ENCODE measurements at places on chromosomes 1 and 21.

DNA sequence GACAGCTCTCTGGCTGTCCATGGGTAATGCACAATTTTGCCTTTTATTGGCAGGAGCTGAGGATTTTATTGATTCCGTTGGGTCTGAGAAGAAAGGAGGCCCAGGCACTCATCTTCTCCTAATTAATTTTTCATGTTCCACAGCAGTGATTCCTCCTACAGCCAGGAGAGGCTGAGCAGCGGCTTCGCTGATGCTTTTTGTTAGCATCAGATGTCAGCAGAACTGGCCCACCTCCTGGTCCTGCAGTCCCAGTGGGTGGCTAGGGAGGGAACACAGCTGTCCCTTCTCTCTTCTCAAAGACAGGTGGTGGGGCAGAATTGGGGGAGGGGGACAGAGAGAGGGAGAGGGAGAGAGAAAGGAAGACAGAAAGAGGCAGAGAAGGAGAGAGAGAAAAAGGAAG, 5.7 kb downstream of the MT1HL1 start:
- no peak for DNase-seq

GRCh38 chr1:53061123-53061858, 722 bp upstream of the PODN start:
- no peak for DNase-seq

GRCh38 chr1:170156594-170156993, 10.8 kb downstream of the NTMT2 start:
- no peak for DNase-seq

GRCh38 chr1:9691691-9692090, 40.2 kb downstream of the PIK3CD start:
- no peak for DNase-seq

GRCh38 chr1:119799599-119800177, 11.6 kb downstream of the REG4 start:
- peak; percentile 3 for DNase-seq

DNA sequence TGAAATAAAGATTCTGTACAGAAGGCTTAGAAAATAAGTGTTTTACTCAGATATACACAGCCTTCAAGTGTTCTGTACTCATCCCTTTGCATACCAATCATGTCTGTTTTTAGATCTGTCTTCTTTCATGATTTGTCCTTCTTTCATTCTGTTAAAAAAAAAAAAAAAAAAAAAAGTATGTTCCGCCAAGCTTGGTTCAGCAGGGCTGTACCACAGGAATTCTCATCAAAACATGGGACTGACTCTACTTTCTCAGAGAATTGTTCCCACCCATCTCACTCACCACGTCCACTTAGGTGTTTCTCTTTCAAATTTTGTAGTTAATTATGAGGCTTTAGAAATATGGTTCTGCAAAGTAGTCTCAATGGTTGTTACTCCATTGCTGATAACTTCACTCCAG, 119.0 kb downstream of the AK5 start:
- DNase-seq, result no peak

GRCh38 chr1:18041102-18041501, 66.5 kb upstream of the IGSF21 start:
- no peak for DNase-seq

DNA sequence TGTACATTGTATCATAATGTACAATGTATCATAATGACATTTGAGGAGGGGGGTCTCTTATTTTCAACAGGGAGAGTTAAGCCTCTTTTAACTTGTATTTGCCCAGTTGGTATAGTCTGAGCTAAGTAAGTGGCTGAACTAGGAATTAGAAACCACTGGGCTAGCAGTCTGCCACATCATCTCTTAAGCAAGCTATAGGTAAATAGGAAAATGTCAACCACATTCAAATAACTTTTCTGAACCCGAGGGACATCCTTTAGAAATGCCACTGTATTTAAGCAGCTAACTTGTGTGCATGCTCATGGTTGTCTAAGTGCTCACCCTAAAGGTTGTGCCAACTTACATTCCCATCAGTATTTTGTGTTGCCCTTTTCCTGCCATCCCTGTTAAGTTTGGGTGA, 35.5 kb upstream of the ASB17 start:
- DNase-seq, result no peak

DNA sequence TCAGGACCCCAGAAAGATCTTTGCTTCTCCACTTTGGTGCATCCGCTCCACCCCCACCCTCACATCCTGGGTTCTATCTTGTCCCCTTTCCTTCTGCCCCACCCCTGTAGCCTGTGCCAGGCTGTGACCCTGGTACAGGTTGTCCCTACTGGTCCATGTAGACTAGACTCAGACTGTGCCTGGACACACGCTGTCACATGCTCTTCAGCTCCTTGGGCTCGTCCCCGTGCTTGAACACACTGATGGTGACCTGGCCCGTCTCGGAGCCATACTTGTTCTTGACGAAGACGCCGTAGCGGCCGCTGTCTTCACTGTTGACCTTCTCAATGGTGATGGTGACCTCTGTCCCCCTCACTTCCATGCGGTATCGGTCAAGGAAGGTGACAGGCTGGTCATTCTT, 54.8 kb downstream of the MYOM3 start:
- no peak for DNase-seq

DNA sequence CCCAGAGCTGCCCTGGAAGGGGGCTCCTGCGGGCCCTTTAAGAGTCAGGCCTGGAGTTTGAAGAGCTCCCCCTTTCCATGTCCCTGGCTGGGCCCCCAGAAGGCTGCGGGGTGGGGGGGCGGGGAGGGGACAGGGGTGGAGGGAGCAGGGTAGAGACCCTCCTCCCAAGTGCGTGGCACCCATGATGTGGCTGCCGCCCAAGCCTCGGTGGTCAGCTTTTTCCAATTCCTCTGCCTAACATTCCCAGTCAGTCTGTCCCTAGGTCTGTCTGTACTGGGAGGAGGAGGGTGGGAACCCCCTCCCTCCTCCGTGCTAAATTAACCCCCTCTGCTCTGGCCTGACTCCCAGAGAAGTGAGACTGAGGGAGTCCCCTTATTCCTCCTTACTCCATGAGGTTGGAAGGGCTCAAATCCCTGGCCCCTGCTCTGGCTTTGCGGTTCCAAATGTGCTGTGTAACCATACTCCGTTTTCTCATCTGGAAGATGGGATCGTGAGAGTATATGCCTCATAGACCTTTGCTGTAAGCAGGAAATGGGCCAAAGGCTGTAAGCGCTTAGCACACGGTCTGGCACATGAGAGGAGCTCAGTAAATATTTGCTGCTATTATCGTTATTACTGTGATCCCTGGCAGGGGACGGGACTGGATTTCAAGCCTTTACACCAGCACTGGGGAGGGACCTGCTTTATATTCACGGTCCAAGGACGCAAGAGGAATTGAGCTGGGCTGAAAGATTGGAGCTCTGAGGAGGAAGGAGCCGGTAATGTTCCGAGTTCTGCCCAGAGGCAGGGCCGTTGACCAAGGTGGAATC, 658 bp upstream of the COL16A1 start:
- DNase-seq, result no peak

GRCh38 chr1:28815533-28816185, 3.7 kb downstream of the OPRD1 start:
- no peak for DNase-seq

- no peak for DNase-seq
Measured at GRCh38 chr21:42704861-42705260, 51.4 kb downstream of the PDE9A start.

DNA sequence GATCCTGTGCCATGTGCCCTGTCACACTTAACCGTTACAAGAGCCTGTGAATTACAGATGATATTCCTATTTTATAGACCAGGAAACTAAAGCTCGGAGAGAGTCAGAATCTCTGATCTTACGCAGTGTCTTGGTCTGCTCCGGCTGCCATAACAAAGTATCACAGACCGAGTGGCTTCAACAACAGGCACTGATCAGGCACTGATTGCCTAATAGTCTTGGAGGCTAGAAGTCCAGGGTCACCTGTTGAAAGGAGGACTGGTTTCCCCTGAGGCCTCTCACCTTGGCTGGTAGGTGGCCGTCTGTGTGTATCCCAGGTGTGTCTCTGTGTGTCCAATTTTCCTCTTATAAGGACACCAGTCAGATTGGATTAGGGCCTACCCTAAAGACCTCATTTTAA, 31.5 kb upstream of the KCNE2 start:
- DNase-seq, result no peak

DNA sequence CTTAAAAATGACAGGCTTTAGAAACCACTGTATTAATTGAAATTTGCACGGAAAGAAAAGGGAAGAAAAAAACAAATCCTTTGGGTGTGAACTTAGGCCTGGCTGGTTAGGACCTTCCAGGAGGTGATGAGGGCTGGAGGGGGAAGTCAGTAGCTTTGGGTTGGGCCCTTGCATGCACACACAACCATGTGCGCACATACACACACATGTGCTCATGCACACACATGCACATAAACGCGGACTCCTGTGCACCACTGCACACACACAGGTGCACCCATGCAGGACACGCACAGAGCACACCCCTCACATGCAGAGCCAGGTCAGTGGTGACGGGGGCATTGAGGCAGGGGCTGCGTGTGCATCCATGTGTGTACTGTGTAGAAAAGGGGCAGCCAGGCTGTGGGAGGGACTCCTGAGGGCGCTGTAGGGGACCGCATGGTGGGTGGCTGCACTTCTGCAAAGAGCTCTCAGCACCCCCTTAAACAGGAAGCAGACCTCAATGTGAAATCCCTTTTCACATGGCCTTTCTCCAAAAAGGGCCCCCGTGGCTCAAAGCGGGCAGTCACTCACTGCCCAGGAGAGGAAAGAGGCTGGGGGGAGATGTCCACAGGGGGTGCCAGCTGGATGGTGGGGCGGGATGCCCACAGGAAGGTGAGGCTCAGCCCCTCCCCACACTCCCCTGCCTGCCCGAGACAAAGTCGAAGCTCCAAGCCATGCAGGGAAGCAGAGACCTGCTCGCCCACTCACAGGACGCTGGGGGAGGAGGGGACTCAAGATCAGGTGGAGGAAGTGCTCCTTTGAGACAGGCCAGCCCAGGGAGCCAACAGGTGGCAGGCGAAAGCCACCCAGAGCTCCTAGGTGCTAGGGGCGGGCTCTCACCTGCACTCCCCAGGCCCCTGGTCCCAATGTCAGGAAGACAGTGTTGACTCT, 95.2 kb downstream of the ITPKB start:
- DNase-seq, result peak; percentile 58

DNA sequence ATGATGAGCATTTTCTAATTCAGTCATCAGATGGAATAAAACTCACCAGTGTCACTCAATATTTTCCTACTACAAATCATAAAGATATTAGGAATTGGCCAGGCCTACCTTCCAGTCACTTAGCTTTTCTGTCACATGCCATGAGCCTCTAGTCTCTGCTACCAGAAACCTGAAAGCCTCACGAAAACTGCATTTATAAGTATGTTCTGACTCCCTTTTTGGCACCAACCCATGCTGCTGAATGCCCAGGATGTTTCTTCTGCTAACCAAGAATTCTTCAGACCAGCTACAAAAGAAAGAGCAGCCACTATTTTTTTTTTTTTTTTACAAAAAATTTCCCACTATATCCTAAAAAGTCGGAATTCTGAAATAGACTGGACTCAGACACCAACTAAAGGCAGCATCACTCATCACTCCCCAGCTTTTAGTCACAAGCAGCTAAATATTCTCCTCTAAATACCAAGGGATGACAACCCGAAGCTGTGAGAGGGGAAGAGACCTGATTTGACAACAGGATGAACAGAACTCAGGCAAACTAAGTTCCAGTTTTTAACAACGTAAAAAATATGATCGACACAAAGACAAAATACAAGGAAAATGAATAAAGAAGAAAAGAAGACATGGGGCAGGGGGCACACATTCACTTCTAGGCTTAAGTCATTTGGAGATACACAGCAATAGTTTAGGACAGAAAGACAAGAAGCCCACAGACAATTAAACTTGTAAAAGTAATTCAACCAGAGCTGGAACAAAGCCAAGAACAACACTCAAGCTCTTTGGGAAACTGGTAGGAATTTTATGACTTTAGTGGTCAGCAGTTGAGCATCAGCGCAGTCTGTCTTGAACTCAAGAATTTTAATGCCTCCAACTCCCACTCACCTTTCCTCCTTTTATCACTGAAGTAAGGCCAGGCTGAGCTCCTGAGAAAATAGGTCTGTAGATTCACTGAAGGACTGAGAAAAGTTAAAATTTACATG, 1.7 kb downstream of the DCAF8 start:
- DNase-seq, result no peak

GRCh38 chr1:43975249-43975961, 645 bp downstream of the ATP6V0B start:
- DNase-seq, result peak; percentile 33

- no peak for DNase-seq
Measured at GRCh38 chr1:59360170-59360569, 63.3 kb downstream of the FGGY start.

GRCh38 chr1:193552274-193552673, 365.9 kb upstream of the B3GALT2 start:
- DNase-seq, result no peak

DNA sequence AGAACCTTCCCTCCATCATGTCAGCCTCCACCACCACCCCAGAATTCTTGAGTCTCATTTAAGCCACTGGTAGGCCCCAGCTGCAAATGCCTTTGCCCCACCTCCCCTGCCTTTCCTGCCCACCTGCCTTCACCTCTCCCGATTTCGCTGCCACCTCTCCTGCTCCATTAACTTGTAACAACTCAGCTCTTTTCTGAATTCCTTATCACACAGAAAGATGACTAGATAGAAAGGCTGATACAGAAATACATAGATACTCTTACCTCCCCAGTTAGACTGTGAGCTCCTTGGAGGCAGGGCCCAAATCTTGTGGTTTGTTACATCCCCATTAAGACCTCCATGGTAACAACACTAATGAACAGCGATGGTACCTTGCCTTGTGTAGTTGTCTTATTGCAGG, 69.5 kb downstream of the ATP5PO start:
- no peak for DNase-seq

DNA sequence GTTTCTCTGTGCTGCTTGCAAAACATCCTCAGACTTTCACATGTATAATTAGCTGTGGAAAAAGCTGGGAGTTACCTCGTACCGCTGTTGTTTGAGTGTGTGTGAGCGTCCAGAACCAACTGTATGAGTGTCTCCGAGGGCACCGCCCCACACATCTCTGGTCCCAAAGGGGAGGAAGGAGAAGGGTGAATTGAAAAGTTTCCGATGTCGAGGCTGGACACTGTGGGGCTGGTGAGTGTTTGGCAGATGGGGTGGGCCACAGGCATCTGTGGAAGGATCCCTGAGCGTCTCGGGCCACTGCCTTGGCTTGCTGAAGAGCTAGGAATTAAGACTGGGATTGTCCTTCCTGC, 1.2 kb downstream of the ATP2B4 start:
- DNase-seq, result peak; percentile 51

- DNase-seq, result no peak
Measured at GRCh38 chr1:13605159-13605558, 21.5 kb downstream of the PDPN start.

DNA sequence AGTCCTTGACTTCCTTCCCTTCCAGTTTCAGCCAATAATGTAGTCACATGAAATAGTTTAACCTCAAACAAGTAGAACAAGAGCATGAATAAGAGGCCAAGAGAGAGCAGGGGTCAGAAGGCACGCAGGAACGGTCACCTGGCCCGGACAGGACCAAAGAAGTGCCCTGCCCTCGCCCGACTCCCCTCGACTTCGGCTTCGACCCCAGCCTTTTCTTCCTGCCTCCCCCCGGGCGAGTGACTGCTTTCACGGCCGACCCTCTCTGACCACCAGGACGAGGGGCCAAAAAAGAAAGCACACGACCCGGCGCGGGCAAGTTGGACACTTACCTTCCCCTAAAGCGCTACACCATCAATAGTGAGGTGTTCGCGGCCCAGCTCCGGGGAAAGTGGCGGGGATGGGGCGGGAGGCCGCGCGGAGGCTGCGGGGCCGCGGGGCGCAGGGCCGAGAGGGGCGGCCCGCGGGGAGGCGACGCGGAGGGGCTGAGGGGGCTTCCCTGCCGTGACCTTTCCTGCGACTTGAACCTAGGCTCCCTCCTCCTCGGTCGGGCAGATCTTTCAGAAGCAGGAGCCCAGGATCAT, 519 bp downstream of the RERE start:
- DNase-seq, result peak; percentile 34

Measured in stimulated activated CD4-positive, alpha-beta T cell treated with anti-CD3 and anti-CD28 coated beads, Interleukin-15, amount 100 ng/mL, for 24 hours (primary cell).